ENCODE measurements at places on chromosomes 12 and 14.

GRCh38 chr12:5438671-5439200, 6.8 kb downstream of the NTF3 start:
- DNase-seq = no peak

GRCh38 chr12:23376238-23376637, 573.2 kb downstream of the SOX5 start:
- DNase-seq = no peak

- DNase-seq = peak; percentile 29
These were observed 1.2 kb upstream of the AMIGO2 start for GRCh38 chr12:47080725-47081502.

DNA sequence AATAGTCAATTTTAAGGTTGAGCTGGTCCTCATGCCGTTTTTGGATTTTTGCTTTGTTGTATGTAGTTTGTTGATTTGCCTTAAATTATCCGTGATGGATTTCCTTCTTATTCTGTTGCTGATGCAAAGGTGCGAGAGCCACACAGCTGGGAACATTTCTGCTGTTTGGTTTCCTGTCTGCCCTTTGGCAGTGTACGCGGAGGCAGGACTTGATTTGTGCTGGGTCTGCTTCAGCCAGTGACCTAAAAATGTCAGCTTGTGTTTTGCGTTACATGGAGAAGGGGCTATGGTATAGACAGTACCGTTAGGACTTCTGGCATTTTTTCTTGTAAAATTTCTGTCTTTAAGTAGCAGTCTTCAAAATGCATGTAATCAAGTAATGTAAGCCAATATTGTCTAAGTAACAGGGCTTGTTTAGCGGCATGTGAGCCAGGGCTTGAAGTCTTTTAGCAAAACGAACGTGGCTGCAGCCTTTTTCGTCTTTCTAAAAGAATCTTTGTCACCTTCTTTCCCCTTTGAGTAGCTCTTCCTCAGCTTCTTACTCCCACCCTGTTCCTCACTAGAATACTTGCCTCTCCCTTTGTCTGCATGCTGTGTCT, 18.2 kb upstream of the RD3L start:
- DNase-seq = no peak

GRCh38 chr12:101826766-101827368, 3.9 kb downstream of the GNPTAB start:
- no peak for DNase-seq

GRCh38 chr12:3579446-3580093, 88.6 kb downstream of the PRMT8 start:
- DNase-seq = no peak

DNA sequence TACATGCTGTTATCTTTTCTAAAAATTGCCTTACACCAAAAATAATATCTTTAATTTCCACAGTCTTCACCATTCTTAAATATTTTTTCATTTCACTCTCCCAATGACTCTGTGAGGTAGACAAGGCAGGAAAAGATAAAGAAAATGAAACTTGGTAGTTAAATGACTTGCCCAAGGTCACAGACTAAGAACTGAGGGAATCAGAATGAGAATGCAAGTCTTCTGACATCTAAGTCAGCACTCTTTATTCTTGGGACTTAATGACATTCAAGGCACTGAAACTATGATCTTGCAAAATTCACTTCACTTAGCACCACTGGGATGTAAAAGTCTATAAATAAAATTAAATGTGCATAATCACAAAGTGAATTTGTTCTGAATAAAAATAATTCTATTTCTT, 104.5 kb downstream of the SLC2A13 start:
- DNase-seq = no peak

DNA sequence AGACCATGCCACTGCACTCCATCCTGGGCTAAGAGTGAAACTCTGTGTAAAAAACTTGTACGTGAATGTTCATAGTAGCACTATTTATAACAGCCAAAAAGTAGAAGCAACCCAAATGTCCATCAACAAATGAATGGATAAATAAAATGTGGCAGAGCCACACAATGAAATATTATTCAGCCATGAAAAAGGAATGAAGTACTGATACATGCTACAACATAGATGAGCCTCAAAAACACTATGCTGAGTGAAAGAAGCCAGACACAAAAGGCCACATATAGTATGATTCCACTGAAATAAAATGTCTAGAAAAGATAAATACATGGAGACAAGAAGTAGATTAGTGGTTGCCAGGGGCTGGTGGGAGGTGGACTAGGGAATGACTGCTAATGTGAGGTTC, 72.8 kb downstream of the KSR2 start:
- DNase-seq = no peak

GRCh38 chr12:27193854-27194544, 50.1 kb upstream of the STK38L start:
- no peak for DNase-seq

DNA sequence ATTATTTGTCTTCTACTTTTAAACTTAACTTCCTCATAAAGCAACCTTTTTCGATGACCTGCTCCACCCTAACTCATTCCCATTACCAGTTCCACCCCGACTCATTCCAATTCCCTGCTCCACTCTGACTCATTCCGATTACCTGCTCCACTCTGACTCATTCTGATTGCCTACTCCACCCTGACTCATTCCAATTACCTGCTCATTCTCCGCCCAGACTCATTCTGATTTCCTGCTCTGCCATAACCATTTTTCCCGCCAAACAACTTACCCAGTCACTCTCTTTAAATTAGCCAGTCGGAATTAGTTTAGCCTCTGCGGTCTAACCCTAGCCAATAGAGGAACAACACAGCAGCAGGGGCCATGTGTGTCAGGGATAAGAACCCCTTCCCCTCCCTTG, 249.1 kb downstream of the DPY19L2 start:
- DNase-seq = no peak

DNA sequence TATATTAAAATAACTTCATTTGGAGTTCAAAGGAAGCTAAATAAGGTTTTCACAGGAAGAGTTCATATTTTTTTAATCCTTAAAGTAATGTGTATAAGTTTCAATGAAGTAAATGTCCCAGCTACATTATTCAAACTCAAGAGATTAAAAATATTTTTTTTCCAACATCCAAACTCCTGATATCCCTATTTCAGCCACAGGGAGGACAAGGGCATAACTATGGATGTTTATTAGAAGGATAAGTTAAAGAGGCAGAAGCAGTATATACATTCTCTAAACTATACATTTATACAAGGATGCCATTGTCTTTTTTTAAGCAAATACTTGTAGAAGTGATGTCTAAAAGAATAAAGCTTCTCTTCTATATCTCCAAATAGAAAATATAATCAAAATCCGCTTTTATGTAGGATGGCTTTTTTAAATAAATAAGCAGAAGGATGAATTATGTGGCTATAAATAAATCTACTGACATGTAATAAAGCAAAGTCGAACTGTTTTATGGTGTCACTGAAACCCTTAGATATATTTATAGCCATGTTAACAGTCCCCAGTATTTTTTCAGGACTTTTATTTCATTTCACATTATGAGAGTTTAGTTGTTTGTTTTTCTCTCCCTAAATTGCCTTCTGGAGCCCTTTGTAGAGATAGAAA, 936.5 kb downstream of the DIO2 start:
- no peak for DNase-seq

DNA sequence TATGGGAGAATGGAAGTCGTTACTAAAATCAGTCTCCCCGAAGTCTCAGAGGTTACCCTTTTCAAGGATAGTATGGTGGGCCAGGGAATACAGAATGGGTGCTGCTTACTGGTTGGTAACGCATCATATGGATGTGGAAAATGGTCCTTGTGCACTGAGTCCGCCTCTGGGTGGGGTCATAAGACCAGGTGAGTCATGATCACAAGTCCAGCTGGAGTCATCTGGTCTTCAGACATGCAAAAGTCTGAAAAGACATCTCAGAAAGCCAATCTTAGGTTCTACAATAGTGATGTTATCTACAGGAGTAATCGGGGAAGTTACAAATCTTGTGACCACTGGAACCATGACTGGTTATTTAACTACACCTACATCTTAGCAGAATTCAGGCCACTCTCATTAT, 71.9 kb upstream of the TCL1B start:
- DNase-seq = no peak

GRCh38 chr12:57584690-57585089, 6.3 kb upstream of the PIP4K2C start:
- no peak for DNase-seq

DNA sequence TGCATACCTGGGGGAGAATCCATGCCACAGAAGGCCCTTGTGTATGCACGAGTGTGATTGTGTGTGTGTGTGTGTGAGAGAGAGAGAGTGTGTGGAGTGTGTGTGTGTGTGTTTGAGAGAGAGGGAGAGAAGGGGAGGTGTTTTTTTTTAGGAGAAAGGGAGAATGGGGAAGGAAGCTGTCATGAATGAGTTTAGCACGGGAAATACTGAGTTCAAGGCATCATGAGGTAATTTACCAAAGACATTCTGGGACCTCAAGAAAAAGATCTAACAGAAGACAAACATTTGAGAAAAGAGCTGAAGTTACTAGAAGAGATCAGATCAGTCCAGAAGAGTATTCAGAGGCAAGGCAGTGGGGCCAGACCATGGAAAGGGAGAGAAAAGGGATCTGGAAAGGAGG, 157.1 kb downstream of the TTC7B start:
- no peak for DNase-seq

GRCh38 chr12:108611884-108612415, 14.1 kb upstream of the TMEM119 start:
- DNase-seq = no peak

DNA sequence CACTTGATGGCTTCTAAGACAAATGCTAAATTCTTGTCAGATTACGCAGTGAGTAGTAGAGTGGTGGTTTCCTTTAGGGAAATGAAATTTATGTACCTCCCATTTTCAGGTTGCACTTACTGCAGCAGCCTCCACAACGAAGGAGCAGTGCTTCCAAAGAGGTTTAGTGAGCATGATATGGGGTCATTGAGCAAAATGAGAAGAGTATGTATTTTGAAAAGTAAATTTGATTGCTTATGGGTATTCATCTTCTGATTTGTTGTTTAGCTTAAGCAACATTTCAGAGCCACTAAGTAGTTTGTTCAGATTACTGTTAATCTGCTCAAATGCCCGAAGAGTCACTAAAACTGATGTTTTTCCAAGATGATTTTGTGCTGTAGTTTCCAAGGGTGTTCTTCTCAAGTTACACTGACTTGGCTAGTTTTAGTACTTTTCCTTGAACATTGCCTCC, 493.6 kb downstream of the PCNX1 start:
- no peak for DNase-seq

GRCh38 chr14:64953310-64953654, 10.7 kb upstream of the GPX2 start:
- DNase-seq = no peak

DNA sequence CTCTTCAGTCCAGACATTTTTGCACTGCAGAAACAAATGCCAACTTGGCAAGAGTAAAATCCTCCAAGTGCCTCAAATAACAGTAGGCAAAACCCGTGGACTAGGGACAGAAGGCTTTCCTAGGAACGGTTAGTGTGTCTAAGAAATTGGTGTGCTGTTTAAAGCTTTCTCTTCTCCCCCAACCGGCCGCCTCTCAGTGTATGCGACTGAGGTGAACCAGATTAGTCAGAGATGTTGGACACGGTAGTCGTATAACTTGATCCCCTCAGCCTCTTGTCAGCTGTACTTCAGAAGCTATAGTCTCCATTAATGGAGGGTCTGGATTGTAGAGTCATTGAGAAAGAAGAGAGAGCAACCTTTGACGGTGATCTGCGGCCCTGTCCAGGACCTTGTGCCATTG, 21.7 kb downstream of the PPFIBP1 start:
- no peak for DNase-seq

DNA sequence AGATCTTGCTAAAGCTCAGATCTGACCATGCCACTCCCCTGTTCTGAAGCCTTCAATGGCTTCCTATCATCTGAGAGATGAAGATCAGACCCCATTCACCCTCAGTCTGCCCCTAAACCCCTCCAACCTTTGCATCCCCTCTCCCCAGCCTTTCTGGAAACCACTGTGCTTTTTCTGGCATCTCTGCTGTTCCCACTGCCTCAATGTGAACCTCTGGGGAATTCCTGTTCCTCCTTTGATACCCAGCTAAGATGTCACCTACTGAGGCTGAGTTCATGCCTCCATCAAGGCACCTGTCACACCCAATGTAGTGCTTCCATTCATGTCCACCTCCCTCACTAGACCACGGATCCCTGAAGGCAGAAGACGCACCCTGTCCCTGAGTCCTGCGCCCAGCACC, 19.3 kb downstream of the CYP46A1 start:
- no peak for DNase-seq

GRCh38 chr14:25406818-25407217, 356.9 kb upstream of the STXBP6 start:
- no peak for DNase-seq

DNA sequence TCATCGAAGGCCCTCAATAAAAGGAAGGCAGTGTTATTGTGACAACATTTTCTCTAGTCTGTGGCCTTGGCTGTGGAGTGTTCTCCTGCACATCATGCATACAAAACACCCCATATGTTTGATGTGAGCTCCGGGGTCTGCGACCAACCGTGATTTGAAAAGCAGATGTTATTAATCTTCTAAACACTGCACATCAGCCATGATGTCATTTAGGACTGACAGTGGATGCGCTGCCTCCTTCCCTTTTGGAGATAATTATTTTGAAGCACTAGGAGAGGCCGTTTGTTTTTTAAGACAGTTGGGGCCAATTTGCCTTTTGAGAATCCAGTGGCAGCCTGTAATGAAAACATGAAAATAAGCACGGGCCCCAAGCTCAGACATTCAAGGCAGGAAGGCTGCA, 1041.6 kb downstream of the BCL11B start:
- DNase-seq = no peak

DNA sequence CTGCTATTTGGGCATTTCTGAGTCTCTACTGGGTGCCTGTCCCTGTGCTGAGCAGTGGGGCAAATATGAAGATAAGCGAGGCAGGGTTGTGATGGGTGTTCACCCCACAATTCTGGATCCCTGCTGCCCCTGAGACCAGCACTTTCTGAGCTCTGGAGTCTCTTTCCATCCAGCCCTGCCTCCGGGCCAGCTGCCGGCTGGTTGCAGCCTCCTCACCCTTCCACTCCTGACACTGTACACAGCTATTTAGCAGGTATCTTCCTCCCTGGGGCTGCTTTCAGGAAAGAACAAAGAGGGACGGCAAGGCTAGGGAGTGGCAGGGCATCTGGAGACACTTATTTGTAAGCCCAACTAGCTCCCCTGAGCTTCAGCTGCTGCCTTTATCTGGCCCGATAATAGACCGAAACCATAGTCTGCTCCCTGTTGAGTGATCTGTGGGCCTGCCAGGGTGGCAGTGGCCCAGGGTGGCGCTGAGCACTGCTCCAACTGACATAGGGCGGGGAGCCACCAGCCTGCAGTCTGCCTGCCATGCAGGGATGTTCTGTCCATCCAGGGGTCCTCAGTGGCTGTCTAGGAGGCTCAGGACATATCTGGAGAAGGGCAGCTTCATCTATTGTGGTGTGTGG, 7.6 kb upstream of the KRT80 start:
- DNase-seq = no peak

DNA sequence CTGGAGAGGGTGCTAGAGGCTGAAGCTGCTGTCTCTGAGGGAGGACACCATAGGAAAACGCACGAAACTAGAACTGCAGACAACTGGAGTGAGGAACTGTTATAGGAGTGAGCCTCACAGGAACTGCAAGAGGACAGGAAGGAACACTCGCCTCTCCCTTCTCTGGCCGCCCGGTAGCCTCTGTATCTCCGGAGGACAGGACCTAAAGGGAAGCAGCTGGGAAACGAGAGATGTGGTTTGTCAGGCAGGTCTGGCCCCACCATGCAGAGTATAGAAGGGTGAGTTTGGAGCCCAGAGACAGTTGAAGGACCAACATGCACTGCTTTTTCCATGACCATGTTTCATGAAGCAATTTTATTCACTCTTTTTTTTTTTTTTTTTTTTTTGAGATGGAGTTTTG, 127.3 kb downstream of the EFCAB11 start:
- DNase-seq = no peak

- DNase-seq = no peak
These were observed 125.8 kb upstream of the AVPR1A start for GRCh38 chr12:63276537-63277365.

GRCh38 chr12:10115311-10115710, 14.7 kb downstream of the CLEC7A start:
- DNase-seq = no peak

Measured in stimulated activated CD4-positive, alpha-beta T cell treated with anti-CD3 and anti-CD28 coated beads, TNF-alpha, amount 100 ng/mL, for 1 hour (primary cell).